ENCODE measurements at places on chromosomes 7 and 10.

DNA sequence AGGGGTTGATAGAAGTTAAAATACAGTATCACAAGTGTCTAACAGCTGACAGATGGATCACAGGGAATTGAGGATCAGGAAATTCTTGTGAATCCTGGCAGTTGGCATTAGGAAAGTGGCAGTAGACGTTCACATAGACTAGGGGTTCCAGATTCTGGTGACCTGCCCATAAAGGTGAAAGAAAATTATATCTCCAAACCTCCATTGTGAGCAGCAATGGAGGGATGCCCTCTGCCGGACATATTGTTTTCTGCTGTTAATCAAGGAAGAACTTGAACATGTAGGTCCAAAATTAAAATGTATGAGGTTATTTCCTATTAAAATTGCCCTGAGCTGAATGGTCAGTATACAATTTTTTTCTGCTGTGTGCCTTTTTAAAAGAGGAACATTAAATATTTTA is 5.1 kb downstream of the NME8 start:
- DNase-seq, result peak; percentile 23

DNA sequence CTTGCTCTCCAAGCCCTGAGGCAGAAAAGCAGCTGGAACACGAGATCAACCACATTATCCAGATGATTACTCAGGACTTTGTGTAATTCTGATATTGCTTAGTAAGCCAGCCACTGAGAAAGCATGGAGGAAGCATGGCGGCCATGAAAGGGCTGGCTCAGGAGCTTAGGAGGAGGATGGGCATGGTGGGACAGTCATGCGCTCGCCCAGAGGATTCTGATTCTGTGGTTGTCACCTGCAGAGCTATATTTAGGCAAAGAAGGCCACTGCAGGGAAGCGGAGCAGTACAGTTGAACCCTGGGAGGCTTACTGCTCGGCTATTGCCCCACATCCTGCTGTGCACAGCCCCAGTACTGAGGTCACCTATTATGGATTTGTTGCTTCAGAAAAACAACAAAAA is 128.8 kb upstream of the DNAJB12 start:
- DNase-seq, result no peak

- no peak for DNase-seq
These were observed 179.2 kb downstream of the PTPRN2 start for GRCh38 chr7:158408318-158408920.

- peak; percentile 30 for DNase-seq
These were observed 517.6 kb downstream of the KCNMA1 start for GRCh38 chr10:77120012-77120411.

GRCh38 chr7:99719996-99720769 is 14.8 kb downstream of the CYP3A7 start:
- no peak for DNase-seq

GRCh38 chr10:126576336-126576735 is 94.2 kb downstream of the C10orf90 start:
- no peak for DNase-seq

GRCh38 chr10:113071446-113071845 is 121.4 kb downstream of the TCF7L2 start:
- DNase-seq, result peak; percentile 65

GRCh38 chr7:155807789-155808548 is 4.3 kb downstream of the SHH start:
- no peak for DNase-seq

DNA sequence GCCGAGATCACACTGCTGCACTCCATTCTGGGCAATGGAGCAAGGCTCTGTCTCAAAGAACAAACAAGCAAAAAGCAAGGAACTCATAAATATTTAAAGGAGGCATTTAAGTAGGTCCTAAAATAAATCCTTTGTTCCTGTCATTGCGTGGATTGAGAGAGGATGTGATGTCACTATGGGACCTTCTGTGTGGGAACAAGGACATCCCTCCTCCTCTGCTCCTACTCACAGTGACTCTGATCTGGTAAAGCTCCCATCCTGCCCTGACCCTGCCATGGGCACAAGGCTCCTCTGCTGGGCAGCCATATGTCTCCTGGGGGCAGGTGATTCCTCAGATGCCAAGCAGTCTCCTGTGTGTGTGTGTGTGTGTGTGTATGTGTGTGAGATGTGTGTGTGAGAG is 74.1 kb upstream of the PRSS58 start:
- DNase-seq, result no peak

DNA sequence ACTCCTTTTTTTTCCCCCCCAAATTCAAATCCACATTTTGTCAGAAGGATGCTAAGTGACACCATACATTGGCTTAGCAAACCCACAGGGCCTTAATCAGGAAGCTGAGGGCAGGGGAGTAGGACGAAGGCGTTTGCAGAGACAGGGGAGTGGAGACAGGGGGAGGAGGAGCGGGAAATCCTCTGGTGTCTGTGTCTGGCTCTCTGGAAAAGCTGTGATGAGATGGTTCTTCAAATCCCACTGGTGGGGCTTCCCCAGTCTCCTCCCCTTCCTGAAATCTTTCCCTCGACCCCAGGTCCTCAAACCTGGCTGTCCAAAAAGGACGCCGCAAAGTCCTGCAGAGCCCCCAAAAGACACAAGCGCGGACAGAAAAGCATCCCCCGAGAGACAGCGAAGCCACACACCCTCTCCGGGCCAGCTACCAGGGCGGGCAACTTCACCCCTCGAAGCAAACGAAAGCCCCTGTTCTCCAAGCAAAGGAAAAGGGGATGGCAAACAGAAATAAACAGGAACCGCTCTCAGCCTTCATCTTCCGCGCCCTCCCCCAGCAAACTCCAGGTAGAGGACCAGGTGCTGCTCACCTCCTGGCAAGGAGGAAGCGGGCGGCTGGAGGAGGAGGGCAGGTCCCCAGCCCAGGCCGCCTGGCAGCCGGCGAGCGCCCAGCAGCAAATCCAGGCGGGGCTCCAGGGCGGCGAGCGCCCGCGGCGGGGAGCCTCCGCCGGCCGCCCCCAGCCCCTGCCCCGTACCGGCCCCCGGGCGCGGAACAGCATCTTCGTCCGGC is 520 bp downstream of the ELAPOR2 start:
- DNase-seq, result peak; percentile 21

DNA sequence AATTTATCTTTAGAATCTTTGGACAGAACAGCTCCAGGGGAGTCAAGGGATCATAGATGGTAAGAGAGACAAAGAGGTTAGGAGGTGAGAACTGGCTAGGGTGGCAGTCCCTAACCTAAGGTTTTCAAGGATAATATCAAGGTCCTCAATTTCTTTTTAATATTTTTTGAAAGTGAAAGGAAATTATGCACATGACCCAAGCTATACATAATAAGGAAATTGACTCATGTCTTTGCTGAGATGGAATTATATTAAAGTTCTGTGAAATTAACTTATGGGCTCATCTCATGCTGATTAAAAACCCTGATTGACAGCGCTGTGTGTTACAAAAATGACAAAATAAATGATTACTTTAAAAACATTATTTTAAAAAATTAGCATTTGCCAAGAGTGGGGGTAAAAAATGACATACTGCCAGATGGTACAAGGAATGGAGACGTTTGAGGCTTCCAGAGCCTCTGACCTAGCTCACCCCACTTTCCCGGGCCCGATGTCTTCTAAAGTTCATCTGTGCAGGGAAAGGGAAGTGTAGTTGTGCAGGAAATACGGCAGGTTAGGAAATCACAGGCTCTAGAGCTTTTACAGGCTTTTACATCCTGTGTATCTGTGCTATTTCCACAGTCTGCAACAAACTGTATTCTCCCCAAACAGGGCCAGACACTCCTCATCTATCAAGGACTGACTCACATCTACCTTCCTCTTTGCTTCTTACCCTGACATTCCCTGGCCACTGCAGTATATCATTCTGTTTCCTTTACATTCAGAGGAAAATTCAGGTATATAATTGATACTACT is 185.6 kb upstream of the PRSS58 start:
- no peak for DNase-seq

GRCh38 chr7:23333671-23334246 is 34.6 kb downstream of the MALSU1 start:
- no peak for DNase-seq

DNA sequence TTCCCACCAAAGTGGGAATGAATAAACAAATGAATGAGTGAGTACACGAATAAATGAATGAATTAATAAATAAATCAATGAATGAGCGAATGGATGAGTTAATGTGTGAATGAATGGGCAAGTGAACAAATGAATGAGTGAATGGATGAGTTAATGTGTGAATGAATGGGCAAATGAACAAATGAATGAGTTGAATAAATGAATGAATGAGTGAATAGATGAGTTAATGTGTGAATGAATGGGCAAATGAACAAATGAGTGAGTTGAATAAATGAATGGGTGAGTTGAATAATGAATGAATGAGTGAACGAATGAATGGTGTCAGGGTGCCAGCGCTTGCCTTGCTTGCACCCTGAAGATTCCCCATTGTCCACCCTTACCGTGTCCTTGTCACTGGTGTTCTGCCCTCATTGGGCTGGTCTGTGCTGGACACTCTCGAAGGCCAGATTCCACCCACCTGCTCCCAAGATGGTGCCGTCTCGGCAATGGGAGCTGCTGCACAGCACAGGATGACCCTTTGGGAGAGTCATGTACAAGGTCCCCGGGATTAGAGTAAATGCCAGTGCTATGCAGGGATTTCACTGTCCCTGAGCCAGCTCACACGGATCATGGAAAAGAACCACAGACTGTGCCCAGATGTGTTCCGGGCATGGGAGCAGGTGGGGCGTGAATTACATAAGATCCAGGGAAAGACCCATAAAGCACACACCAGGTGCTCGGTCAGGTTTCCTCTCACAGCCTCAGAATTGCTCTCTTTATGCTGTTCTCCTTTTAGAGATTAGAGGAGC is 83.2 kb downstream of the CAMK1D start:
- DNase-seq, result no peak

All from BE2C (cell line).